Hepatic stellate cell (primary cell): ENCODE measurements at places on chromosomes 1 and 21.

DNA sequence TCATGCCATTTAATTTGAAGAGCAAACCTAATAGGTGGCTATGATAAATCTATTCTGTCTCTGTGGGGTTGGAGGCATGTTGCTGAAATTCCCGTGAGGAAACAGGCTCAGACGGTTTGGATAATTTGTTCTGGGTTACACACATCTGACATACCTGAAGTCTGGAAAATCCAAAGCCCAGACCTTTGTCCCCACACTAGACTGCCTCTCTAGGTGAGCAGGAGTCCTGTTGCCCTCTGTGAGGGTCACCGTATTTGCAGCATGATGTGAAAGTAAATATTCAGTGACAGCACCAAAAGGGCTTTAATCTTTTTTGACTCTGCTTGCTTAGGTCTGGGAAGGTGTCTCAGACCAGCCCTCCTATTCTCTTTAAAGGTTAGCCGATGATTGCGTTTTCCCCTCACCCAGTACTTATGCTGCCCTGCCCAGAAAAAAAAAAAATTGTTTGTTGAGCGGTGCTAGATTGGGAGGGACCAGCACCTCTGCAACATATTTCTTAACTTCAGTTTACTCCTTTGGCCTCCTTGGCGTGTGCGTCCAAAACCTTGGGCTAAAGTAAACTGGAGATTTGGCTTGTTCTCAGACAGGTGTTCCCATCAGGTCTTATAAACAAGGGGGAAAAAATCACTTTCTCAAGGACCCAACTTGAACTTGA is 67.0 kb downstream of the CACHD1 start:
- DNase-seq = no peak

GRCh38 chr21:38322311-38322950 is 65.6 kb downstream of the KCNJ15 start:
- no peak for DNase-seq

GRCh38 chr1:117633068-117633345 is 27.2 kb downstream of the TENT5C start:
- DNase-seq = no peak

DNA sequence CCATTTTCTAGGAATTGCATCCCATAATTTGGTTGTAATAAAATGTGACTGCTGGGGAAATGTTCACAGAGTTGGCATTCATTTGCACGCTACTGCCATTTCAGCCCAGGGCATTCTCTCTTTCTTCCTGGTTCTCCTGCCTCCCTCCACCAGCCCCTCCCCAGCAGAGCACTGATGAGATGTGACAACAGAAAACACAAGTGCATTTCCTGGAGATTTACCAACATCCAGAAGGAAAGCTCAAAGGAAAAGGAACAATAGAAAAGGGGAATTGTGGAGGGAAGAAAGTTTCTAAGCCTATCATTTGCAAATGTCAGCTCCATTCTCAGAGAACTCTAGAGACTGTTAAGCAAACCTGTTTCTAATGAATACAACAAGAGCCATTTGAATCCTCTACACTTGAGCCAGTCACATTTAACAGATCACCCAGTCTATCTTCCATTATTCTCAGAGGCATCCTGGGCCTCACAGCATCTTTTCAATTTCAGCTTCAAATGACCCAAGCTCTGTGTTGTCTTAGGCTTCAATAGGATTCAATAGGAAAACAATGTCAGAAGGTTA is 395.6 kb upstream of the PBX1 start:
- no peak for DNase-seq

GRCh38 chr1:152189657-152190442 is 30.8 kb upstream of the RPTN start:
- DNase-seq = peak; percentile 57

- no peak for DNase-seq
Observed at GRCh38 chr1:165686121-165686970, 12.0 kb downstream of the ALDH9A1 start.

DNA sequence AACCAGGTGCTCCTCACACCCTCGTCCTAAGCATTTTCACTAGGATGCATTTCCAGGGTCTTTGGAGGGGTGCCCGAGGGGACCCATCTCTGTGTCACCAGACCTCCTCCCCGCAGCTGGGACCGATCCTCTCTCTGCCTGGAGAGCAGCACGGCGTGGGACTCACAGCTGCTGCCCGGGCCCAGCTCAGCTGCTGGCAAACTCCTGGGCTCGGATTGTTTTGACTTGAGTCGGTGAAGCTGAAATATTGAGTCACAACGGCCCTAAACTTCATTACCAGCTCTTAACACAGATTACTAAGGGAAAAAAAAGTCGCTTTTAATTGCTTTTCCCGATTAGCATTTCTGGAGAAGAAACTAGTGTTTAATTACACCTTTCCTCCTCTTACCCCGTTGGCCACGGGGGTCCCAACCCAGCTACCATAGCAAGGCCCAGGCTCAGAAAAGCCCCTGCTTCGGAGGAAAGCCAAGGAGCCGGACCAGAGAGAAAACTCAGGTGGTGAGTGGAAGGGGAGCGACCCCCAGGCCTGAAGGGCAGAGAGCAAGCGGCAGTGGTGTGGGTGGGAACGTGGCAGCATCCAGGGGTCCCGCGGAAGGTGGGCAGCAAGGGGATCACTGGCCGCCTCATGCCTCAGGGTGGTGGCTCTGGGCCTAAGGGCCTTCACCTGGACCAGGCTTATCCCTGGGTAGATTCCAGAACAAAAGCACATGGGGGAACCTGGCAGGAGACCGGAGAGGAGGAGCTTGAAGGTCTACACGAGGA is 41.7 kb downstream of the CASZ1 start:
- no peak for DNase-seq

- DNase-seq = no peak
Observed at GRCh38 chr1:46528297-46528955, 23.0 kb downstream of the KNCN start.

GRCh38 chr1:54302951-54303843 is 103.0 kb downstream of the SSBP3 start:
- DNase-seq = no peak

- no peak for DNase-seq
Observed at GRCh38 chr1:59225594-59226316, 71.1 kb upstream of the FGGY start.

- no peak for DNase-seq
Observed at GRCh38 chr21:45493401-45494001, 48.7 kb downstream of the SLC19A1 start.

- DNase-seq = peak; percentile 10
Observed at GRCh38 chr1:207088161-207088560, 499 bp upstream of the C4BPB start.

GRCh38 chr1:223621312-223621734 is 44.2 kb downstream of the CAPN8 start:
- DNase-seq = no peak

DNA sequence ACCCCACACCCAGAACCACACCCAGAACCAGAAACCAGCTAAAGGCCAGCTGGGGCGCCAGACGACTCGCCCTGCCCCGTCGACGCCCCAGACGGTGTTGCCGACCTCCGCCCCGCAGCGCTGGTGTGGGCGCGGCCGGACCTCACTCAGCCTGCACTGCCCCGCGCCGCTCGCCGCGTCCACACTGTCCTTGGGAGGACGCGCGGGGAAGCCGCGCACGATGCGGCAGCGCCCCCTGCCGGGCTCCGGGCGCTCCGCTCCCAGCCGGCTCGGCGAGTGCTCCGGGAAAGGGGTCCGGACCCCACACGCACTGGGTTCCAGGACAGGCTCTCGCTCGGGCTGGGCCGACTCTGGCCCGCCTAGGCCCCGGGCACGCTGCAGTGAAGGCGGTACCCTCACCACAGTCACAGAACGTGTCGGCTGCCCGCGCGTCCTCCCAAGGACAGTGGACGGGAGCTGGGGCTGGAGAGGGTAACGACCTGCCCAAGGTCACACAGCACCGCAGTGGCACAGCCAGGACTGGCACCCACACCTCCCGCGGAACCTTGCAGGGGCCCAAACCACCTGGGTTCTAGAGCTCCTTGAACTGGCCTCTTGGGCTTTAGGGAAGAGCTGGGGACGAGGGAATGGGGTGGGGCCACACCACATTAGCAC is 90.2 kb downstream of the DMRTA2 start:
- DNase-seq = peak; percentile 60

DNA sequence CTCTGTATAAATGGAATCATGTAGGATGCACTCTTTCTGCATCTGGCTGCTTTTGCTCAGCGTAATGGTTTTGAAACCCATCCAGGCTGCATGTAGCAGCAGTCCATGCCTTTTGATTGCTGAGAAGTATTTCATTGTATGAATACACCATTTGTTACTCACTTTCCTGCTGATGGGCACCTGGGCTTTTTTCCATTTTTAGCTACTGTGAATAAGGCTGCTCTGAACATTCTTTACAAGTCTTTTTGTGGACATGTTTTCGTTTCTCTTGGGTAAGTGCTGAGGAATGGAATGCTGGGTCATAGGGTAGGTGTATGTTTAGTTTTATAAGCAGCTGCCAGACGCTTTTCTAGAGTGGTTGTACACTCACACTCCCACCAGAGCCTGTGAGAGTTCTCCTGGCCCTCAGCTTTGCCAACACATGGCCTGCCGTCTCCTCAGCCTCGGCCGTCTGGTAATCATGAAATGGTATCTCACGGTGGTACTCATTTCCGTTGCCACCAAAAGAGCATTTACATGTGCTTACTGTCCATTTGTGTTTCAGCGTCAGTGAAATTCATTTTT is 22.7 kb downstream of the SLX9 start:
- peak; percentile 95 for DNase-seq

- peak; percentile 12 for DNase-seq
Observed at GRCh38 chr1:97920276-97920831, 480 bp downstream of the DPYD start.

DNA sequence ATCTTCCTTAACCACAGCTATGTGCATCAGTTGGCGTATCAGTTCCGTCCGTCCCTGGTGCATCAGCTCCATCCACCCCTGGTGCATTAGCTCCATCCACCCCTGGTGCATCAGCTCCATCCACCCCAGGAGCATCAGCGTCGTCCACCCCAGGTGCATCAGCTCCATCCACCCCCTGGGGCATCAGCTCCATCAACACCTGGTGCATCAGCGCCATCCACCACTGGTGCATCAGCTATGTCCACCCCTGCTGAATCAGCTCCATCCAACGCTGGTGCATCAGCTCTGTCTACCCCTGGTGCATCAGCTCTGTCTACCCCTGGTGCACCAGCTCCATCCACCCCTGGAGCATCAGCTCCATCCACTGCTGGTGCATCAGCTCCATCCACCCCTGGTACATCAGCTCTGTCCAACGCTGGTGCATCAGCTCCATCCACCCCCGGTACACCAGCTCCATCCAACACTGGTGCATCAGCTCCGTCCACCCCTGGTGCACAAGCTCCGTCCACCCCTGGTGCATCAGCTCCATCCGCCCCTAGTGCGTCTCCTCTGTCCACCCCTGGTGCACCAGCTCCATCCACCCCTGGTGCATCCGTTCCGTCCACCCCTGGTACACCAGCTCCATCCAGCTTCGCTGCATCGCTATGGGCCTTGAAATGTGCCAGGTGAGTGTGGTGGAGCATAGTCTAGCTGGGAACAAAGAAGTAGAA is 106.6 kb upstream of the ZBTB40 start:
- no peak for DNase-seq

DNA sequence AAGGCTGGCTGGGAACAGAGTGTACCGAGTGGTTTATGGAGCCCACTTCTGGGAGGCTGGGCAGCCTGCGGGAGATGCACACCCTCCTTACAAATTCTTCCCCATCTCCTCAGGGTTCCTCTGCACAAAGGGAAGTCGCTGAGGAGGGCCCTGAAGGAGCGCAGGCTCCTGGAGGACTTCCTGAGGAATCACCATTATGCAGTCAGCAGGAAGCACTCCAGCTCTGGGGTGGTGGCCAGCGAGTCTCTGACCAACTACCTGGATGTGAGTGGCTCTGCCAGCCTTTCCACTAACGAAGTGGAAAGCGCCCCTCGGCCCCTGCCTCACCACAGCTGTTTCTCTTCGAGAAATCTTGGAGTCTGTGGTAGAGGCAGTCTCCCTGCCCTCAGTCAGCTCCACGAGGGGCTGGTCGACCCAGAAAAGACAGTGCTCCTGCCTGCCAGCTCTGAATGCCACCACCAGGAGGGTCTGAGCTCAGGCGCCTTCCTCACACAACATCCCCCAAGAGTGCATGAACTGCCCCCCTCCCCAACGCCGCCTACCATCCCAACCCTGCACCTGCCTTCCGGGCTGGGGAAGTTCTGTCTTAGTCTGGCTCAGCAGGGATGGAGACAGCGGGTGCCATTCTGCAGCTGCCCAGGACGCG is 31.8 kb downstream of the PROK1 start:
- no peak for DNase-seq

- DNase-seq = no peak
Observed at GRCh38 chr1:215957663-215958062, 390.6 kb downstream of the KCTD3 start.

DNA sequence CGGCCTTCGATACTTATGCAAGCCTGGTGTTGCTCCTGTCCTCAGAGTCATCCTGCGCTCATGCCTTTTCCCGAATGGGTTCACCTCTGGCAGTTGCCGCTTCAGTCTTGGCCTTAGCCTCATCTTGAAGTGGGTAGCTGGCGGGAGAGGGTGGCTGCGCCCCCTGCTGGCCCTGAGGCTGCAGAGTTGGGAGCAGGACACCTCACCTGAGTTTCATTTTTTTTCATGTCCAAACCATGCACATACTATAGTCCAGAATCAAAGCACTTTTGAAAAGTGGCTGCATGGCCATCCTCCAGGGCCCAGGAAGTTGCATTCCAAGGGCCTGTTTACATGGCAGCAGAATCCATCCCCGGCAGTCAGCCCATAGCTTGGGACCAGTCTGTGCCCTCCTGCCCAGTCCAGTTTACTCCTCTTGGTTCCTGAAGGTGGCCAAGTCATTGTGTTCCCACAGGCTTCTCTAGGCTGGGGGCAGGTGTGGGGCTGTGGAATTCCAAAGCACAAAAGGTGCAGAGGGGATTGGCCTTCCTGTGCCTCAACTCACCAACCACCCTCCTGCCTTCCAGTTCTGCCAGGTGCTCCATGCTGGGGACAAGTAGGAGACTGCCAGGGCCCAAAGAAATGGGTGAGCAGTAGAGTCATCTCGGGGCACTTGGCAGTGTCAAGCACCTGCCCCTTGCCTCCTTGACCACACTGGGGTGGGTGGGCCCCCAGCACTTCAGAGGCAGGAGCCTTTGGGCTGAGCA is 44.0 kb downstream of the YARS1 start:
- peak; percentile 79 for DNase-seq

DNA sequence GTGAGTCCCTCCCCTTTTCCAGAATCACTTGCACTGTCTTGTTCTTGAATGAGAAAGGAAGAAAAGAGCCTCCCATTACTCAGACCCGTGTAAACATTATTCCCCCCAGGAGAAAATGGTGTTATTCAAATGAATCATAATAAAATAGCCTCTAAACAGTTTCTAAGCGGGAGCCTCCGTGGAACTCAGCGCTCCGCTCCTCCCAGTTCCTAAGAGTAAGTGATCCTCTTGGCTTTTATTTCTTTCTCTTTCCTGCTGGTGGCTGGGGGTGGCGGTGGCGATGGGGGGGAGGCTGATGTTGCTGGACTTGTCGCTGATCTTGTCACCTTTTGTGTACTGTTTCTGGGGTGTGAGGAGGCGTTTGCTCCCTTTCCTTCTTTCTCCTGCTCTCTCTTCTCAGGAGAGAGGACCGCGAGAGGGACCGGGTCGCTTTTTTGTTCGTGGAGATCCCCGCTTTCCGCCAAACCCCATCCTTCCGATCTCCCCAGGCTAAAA is 781 bp downstream of the PROX1 start:
- DNase-seq = peak; percentile 28
